ENCODE measurements at places on chromosomes 4 and X.

DNA sequence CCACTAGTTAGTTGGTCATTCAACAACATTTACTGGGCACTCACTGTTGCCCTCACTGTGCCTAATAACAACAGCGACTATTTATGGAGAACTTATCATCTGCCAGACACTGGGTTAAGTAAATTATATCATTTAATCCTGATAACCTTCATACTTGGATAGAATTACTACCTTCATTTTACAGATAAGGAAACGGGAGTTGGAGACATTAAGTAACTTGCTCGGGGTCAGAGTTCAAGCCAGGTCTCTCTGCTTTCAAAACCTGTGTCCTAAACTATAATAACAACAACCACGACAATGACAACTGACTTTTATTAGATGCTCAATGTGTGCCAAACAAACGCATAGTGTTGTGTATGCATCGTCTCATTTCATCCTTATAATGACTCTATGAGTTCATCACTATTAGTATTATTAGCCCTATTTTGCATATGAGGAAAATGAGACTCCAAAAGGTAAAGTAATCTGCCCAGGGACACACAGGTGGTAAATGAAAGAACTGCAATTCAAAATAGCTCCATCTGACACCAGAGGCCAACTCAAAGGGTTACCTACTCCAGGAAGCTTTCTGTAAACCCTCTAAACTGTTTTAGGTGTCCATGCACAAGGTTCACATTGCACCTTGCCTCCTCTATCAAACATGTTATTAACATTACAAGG, 98.4 kb upstream of the ACSL4 start:
- no peak for DNase-seq

- no peak for DNase-seq
These were observed 53.0 kb downstream of the PTCHD1 start for GRCh38 chrX:23387550-23388184.

DNA sequence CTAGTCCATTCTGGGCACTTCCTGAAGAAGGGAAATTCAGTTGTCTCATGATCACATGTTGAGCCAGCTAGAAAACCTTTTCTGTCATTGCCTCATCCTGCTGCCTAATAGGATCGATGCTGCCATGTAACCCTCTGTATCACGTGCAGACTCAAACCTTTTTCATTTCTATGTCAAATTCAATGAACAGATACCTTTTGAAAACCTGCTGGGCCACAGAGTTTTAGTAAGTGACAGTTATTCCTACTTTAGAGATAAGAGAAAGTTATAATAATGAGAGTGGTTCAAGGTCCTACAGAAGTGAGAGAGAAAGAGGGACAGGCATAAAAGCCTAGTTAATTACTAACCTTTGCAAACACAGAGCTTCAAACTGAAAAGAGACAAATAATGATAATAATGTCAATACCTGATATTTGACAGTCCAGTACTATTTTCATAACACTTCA, 46.0 kb downstream of the MAOA start:
- DNase-seq, result no peak

DNA sequence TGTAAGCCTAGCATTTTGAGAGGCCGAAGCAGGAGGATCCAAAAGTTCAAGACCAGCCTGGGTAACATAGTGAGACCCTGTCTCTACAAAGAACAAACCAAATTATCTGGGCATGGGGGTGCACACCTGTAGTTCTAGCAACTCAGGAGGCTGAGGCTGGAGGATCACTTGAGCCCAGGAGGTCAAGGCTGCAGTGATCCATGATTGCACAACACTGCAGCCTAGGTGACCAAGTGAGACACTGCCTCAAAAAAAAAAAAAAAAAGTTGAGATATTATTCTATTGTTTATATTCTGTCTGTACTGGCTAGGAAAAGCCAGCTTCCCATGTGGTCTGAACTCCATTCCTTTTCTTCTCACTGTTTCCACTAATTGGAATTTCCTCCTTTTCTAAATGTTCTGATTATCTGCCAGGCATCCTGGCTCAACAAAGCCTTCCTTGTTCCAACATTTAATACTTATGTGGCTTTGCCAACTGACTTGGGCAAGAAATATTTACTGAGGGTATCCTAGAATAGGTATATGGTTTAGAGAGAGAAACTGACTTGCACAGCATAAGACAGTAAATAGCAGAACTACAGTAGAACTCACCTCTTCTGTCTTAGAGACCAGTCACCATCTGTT, 175.2 kb upstream of the ADAMTS3 start:
- DNase-seq, result peak; percentile 40

DNA sequence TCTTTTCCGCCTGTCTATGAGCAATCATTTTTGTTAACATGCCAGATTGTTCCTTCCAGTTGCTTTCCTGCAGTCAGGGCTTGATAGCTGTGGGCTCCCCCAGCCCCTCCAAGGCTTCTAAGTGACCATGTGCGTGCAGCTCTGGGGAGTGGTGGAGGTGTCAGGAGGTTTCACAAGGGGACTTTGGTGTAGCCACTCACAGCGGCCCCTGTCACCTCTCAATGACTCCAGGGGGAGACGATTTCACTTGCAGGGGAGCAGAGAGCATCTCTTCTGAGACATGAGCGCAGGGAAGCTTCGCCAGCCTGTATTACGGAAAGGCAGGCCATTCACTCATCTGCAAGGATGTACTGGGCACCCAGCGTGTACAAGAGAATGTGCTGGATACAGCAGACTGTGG, 3.1 kb upstream of the GPR78 start:
- DNase-seq, result no peak

- no peak for DNase-seq
These were observed 37.0 kb upstream of the UGT8 start for GRCh38 chr4:114561590-114561989.

DNA sequence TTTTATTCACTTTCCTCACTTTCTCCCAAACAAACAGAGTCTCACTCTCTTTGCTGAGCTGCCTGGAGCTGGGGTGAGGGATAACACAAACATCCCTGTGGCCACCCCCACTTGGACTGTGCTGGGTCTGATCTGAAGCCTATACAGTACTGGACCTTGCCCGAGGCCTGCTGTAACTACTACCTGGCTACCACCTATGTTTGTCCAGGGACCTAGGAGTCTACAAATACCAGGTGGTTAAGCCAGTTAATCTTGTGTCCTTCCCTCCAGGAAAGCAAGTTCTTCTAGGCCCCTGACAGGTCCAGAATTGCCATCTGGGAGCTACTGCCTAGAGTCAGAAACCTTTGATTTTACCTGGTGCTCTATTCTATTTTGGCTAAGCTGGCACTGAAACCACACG, 87.3 kb downstream of the RTL3 start:
- no peak for DNase-seq

DNA sequence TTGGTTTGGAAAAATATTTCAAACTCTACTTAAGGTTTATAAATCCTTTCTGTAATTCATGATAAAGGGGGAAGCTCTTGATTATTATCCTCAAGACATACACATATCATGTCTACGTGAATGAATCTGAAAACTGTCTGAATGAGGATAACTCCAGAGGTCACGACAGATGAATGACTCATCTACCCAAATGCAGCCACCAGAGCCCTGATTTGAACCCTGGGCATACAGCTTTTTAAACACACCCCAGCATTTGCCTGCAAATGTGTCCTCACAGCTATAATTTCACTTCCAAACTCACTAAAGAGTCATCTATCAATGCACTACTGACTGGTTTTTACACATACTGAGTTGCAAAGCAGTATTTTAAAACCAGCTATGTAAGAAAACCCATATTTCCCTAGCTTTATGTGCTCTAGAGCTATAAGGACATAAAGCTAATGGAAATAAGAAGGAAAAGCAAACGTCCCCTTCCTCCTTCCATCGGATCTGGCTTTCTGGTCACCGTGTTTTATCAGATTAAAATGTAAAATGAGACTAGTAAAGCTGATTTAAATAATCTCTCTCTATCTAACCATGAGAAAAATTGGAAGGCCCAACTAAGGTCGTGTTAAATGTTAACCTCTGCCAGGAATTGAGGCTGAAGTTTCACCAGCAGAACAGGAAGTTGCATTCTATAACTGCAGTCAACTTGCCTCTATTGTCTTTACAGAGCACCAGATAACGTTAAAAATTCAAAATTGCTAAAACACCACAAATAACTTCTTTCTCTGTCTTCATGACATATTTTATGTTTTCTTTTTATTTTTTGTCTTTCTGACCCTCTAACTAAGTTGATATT, 63.1 kb upstream of the SPP1 start:
- no peak for DNase-seq

GRCh38 chr4:145681956-145682355, 2.0 kb downstream of the C4orf51 start:
- DNase-seq, result no peak
